ENCODE measurements at places on chromosomes 12 and 14.

DNA sequence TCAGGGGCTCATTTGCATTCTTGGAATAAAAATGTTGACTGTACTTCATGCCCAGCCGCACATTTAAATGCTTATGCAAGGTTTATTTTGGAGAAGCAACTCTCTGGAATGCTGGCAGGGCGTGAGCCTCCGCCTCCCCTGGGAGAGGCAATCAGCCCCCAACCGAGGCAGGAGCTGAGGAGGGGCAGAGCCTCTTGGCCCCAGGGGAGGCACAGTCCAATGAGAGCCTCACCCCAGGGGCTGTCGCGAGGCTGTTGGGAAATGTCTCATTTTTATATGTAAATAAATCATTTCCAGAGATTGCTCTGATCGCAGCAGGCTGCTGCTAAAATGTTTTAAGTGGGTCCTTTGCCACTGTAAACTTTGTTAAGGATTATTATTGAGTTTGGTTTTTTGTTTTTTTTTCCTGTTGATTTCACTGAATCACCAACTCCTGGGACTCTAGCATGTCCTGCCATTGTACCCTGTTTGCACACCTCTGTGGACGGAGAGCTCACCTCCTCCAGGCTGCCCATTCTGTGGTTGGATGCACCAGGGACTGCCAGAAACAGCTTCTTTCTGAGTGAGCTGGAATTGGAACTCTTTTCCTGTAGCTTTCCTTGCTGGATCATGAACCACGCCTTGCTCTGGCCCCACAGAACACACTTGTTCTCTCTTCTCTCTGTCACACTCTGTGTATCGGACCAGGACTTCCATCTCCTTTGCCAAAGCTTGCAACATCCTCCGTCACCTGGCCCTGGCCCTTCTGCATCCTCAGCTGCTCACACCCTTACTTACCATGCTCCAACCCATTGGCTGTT, 46.9 kb upstream of the FAM181A start:
- DNase-seq, result no peak

- DNase-seq, result no peak
These were observed 25.3 kb downstream of the AK7 start for GRCh38 chr14:96417254-96417653.

- peak; percentile 53 for DNase-seq
These were observed 97.1 kb downstream of the DAD1 start for GRCh38 chr14:22491683-22492621.

DNA sequence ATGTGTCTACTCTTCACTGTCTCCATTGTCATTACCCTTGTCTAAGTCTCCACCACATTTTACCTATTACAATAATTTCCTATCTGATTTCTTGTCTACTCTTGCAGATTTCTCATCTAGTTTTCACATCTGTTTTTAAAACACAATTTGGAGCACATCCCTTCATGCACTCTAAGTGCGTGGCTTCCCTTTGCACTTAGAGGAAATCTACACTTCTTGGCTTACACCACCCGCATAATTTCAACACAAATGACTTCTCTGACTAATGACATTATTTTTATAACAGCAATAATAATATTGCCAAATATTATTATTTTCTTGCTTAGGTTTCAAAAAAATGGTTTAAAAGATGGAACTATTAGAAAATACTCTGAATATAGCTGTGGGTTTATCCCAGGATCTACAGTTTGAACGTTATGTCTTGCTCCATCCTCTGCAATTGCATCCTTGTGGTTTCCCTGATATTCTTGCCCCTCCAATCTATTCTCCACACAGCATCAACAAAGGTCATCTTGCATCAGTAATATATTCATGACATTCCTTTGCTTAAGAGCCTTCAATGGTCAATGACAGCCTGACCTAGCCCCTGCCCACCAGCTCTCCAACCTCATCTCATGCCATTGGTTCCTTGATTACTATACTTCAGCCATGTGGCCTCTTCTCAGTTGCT, 153.7 kb downstream of the SLC25A21 start:
- no peak for DNase-seq

DNA sequence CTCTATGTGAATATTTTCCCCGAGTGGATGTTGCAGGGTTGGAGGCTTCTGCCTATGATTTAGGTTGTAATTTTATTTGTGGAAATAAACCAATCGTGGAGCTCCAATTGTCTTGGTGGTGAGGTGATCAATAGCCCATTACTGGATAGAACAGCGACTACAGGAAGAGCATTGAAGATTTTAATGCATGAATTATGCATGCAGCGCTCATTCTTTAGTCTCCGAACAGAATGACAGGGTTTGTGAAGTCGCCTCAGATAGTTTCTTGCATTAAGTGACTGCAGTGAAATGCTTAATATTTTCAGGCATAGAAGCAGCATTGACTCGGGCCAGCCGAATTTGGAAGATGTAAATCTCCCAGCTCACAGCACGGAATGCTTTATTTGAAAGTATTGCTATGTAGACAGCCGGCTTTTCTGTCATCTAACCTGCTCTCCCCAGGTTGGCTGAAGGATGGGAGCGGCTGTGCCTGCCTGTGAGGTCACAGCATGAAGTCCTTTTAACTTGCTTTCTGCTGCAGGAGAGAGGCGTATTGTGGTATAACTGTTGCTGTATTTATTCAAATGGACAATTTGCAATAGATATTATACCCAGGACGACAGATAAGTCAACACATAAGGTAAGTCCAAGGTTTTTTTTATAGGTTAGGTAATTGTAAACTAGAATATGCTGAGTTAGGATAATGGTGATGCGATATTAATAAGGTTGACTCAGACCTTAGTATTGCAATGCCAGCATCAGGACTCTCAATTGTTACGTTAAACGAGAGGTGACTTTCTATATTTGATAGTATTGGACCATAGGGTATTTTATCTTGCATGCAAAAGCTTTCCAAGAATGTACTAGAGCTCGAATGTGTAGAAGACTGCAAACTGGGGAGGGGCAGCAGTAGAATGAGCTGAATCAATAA, 135.7 kb downstream of the CNTN1 start:
- DNase-seq, result no peak

- peak; percentile 38 for DNase-seq
These were observed 2.9 kb downstream of the PRPF40B start for GRCh38 chr12:49626169-49626835.

DNA sequence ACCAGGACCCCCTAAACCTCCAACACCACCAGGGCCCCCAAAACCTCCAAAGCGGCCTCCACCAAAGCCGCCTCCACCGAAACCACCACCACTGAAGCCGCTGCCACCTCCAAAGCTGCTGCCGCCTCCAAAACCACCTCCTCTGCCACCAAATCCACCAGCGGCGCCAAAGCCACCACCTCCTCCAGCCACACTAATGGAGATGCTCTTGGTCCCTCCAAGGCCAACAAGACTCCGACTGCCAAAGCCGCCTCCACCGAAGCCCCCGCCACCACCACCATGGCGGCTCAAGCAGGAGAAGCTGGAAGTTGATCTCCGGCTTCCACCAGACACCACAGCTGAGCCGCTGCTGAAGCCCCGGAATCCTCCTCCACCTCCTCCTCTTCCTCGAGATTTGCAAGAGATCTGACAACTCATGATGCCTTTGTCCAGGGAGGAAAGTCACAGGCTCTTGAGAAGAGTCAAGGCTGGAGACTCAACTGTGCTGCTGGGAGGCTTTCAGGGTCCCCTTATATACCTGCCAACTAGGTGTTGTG, at the start of gene KRT2:
Gene KRT2, minus strand, starts transcription at position 486 of the 536 bp plus-strand sequence. Its CDS starts 69 bp downstream, at position 417.
- DNase-seq, result no peak

DNA sequence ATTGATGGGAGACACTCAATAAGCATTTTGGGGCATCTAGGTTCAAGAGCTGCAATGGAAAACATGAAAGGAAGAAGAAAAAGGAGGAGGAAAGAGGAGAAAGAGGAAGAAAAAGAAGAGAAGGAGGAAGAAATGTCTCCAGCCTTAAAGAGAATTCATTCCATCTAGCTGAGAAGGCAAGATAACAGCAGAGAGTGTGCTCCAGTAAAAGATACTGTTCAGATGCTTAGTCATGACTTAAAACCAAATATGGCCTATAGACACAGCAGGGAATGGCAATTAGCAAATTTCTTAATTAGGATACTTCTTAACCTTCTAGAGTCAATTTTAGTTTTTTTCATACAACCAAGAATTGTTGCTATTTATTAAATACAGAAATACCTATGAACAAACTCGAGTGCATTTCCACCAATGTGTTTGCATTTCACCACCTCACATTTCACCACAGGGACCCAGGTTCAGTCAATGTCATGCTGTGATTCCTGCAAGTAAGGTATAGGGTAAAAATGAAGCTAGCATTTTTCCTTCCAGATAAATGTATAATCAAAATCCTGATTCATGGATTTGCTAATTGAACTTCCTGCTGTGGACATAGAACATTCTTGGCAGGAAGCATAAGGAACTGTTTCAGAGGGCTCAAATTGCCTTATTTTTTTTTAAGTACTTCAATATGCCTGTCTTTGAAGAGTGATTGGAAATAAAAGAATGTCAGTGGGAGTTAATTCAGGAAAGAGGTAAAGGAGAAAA, 177.8 kb downstream of the RPS29 start:
- DNase-seq, result no peak

- no peak for DNase-seq
These were observed 95.9 kb downstream of the TTC7B start for GRCh38 chr14:90720336-90720735.

- no peak for DNase-seq
These were observed 1262.2 kb downstream of the TMEM121 start for GRCh38 chr14:106788534-106788933.

- no peak for DNase-seq
These were observed 8.8 kb downstream of the BCL7A start for GRCh38 chr12:122030424-122031035.

GRCh38 chr14:105324080-105324778, 9.7 kb downstream of the PACS2 start:
- DNase-seq, result no peak

GRCh38 chr12:106247674-106248311, at the start of gene CKAP4:
TSS of gene CKAP4 (minus strand) at chr12:106248020. CDS start at chr12:106247851, 169 bp downstream.
- peak; percentile 68 for DNase-seq

DNA sequence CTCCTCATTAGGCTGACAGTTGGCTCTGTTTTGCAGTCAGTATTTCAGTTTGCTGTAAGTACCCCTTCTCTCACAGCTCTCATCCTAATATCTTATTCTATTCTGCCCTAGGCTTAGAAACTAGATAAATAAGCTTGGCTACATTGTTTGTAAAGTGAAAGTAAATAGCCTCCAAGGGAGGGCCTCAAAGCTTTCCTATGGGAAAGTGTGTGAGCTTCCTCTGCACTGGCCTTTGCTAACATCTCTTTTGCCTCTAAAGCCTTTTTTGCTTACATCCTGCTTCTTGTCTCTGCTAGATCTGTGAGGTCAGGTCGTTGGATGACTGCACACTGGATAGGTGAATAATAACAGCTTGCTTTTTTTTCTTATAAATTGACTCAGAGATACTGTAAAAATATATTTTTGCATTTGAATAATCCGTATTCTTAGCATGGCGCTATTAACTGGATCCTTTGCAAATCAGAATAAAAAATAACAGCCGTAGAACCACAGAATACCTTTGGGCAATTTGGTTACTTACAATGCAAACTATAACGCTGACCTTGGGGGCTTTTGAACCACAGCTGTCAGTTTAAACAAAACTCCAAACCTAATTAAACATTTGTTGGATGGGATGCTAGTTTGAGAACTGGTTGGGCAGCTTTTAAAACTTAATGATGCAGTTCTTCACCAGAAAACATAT, 55.1 kb downstream of the TTC6 start:
- no peak for DNase-seq

DNA sequence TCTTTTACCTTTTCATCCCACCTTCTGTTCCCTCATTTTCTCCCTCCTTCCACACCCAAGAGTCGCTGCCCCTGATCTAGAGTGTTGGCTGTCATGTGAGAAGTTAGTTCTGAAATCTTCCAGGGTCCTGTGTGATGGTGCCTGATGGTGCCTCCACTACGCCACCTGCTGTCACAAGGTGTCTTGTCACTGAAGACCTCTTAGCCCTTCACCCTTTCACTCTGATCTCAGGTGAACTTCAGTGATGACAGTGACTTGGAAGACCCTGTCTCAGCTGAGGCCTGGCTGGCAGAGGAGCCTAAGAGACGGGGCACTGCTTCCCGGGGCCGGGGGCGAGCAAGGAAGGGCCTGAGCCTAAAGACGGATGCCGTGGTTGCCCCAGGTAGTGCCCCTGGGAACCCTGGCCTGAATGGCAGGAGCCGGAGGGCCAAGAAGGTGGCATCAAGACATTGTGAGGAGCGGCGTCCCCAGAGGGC, 7.6 kb upstream of the PFDN5 start:
- DNase-seq, result peak; percentile 81

- DNase-seq, result no peak
These were observed 167.1 kb downstream of the PIK3C2G start for GRCh38 chr12:18428416-18428815.

DNA sequence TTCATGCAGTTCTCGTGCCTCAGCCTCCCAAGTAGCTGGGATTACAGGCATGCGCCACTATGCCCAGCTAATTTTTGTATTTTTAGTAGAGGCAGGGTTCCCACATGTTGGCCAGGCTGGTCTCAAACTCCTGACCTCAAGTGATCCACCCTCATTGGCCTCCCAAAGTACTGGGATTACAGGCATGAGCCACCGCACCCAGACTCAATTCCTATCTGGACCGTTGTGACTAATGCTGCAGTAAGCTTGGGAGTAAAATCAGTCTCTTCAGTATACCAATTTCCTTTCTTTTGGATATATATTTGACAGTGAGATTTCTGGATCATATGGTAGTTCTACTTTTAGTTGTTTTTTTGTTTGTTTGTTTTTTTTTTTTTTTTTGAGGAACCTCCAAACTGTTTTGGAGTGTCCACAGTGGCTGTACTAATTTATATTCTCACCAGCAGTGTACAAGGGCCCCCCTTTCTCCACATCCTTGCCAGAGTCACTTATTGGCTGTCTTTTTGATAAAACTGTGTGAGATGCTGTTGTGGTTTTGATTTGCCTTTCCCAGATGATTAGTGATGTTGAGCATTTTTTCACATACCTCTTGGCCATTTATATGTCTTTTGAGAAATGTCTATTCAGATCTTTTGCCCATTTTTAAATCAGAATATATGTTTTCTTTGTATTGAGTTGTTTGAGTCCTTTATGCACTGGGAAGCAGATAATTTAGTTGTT, 37.3 kb upstream of the EVL start:
- no peak for DNase-seq

DNA sequence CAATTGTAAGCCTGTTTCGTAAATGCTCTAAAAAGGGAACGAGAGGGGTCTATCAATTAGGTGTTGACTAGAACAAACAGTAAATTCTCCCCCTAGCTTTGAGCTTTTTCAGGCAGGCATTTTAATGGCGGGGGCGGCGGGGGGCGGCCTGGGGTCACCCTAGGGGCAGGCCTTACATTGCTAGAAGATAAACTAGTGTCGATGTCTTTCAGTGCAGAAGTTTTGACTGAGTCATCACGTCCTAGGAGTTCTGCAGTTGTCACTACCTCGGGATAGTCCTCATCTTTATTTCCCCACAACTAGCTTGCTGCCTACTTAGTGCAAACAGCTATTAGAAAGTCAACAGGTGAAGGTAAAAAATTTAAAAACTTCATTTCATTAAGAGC, 1.6 kb downstream of the ATP6V1D start:
- no peak for DNase-seq

- DNase-seq, result peak; percentile 50
These were observed 383.8 kb downstream of the PCNX1 start for GRCh38 chr14:71290960-71291466.

- DNase-seq, result no peak
These were observed 949 bp upstream of the KIF21A start for GRCh38 chr12:39443929-39444209.

GRCh38 chr14:64476438-64476837, 11.1 kb downstream of the AKAP5 start:
- DNase-seq, result no peak
